ENCODE measurements at places on chromosomes 1 and 21.

DNA sequence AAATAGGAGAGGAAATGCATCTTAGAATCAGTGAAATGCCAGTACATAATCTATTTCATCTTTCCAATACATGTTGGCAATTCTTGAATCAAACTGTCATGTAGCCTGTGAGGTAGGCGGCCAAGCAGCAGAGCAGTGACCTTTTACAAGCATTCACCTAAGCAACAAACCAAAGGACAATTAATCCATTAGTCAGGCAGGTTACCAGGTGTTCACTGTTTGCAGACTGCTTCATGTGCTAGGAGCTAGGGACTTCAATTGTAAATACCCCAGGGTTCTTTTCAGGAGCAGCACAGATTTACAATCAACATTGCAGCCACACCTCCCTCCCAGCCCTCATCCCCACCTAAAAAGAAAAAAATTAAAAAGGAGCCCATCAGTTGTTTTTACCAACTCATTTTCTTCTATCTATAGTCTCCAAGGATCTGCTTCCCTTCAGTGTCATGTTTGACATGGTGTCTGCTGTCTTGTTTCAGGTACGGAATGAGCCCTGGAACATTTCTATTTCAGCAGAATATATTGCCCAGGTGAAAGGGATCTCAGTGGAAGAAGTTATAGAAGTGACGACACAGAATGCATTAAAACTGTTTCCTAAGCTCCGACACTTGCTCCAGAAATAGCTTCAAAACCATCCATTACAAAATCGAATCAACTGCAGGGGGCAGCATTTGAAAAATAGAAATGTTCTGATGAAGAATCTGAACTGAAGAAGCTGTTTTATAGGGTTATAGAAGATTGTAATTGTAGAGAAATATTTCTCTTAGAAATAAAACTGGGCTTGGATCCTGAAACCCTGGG lies 23.0 kb downstream of the TATDN3 start:
- peaks cover 7% of the 10 kb centered on the region for H3K4me1 ChIP-seq
- peaks cover 5% of the 10 kb centered on the region for H3K36me3 ChIP-seq
- no peak overlapping the region for H3K27ac ChIP-seq
- DNase-seq: no peak
- H3K4me3 ChIP-seq: no peak overlapping the region

DNA sequence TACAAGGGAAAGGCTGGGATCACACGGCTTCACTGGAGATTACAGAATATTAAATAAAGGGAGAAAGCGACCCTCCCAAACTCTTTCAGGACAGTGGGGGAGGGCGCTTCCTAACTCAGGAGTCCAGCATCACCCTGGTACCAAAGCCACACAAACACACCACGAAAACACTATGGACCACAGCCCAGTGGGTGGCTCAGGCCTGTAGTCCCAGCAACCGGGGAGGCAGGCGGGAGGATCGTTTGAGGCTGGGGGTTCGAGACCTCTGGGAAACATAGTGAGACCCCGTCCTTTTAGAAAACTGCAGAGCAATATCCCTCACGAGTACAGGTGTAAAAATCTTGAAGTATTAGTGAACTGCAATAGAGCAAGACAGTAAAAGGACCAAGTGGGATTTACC lies 16.0 kb downstream of the TRIM11 start:
- no peaks in the 10 kb centered on the region for H3K36me3 ChIP-seq
- no peaks in the 10 kb centered on the region for H3K27me3 ChIP-seq
- no peak overlapping the region for H3K4me3 ChIP-seq
- no peak overlapping the region for H3K27ac ChIP-seq
- H3K4me1 ChIP-seq: no peaks in the 10 kb centered on the region
- DNase-seq: no peak

- H3K4me1 ChIP-seq: peaks cover 6% of the 10 kb centered on the region
- no peak overlapping the region for H3K27ac ChIP-seq
- no peaks in the 10 kb centered on the region for H3K36me3 ChIP-seq
- no peaks in the 10 kb centered on the region for H3K27me3 ChIP-seq
- DNase-seq: no peak
- H3K4me3 ChIP-seq: no peak overlapping the region
Measured at GRCh38 chr1:3510136-3510955, 55.9 kb downstream of the ARHGEF16 start.

GRCh38 chr1:42924851-42925760 lies 33.6 kb downstream of the SLC2A1 start:
- DNase-seq: no peak
- H3K27ac ChIP-seq: peak overlapping the region; percentile 95
- H3K36me3 ChIP-seq: peaks cover 13% of the 10 kb centered on the region
- peaks cover 33% of the 10 kb centered on the region for H3K4me1 ChIP-seq

- H3K27ac ChIP-seq: no peak overlapping the region
- no peaks in the 10 kb centered on the region for H3K27me3 ChIP-seq
- H3K36me3 ChIP-seq: no peaks in the 10 kb centered on the region
- no peak overlapping the region for H3K4me3 ChIP-seq
- DNase-seq: no peak
- peaks cover 3% of the 10 kb centered on the region for H3K4me1 ChIP-seq
Measured at GRCh38 chr1:223616586-223616985, 48.9 kb downstream of the CAPN8 start.

DNA sequence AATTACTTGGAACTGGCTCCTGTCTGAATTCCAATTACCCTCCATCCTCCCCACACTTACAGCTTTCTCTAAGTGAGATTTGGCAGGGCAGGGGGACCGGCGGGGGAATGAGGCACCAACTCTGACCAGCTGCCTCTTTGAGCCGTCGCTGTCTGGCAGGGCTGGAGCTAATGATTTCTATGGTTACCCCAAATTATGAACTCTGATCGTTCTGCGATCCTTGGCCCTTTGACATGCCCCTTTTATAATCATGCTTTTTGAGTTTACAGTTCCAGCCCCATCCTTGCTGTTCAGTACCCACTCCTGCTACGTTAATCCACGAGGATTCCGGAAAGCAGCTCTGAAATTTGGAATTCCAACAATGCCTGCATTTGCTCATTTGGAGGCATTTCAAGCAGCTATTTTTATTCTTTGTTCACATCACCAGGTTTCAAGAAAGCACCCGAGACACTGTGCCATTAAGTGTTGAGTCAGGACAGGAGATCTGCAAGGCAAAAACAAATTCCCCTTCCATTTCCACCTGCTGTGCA lies 54.6 kb upstream of the LBR start:
- peaks cover 15% of the 10 kb centered on the region for H3K4me1 ChIP-seq
- H3K27me3 ChIP-seq: peaks cover 18% of the 10 kb centered on the region
- DNase-seq: no peak
- no peak overlapping the region for H3K27ac ChIP-seq
- H3K36me3 ChIP-seq: no peaks in the 10 kb centered on the region

DNA sequence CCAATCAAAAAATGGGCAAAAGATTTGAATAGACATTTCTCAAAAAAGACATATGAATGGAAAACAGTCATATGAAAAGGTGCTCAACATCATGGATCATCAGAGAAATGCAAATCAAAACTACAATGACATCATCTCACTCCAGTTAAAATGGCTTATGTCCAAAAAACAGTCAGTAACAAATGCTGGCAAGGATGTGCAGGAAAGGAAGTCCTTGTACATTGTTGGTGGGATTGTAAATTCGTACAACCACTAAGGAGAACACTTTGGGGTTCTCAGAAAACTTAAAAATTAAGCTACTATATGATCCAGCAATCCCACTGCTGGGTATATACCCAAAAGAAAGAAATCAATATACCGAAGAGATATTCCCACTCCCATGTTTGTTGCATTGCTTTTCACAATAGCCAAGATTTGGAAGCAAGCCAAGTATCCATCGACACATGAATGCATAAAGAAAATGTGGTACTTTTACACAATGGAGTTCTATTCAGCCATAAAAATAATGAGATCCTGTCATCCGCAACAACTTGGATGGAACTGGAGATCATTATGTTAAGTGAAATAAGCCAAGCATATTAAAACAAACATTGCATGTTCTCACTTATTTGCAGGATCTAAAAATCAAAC lies 17.9 kb downstream of the GBP5 start:
- no peak overlapping the region for H3K27ac ChIP-seq
- H3K4me1 ChIP-seq: peaks cover 21% of the 10 kb centered on the region
- no peak for DNase-seq
- H3K27me3 ChIP-seq: no peaks in the 10 kb centered on the region
- no peak overlapping the region for H3K4me3 ChIP-seq

DNA sequence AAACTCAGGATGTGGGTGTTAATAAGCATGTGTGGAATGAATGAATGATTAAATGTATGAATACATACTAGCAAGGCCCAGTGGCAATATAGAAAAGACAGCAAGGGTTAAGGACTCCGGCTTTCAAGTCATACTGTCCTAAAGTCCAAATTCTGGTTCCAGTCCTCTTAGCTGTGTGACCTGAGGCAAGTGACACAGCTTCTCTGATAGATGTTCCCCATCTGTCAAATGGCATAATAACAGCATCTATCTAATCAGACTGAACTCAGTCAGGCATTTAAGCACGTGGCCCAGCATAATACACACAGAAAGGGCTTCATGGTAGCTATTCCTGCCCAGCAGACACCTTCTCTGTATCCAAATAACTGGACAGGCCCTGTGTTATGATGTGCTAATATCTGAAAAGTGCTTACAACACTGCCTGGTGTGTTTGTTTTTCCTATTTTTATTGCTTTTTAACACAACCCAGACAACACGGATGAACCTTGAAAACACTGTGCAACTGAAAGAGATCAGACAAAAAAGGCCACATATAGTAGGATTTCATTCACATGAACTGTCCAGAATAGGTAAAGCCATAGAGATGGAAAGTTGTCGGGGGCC lies 12.4 kb downstream of the ASAP3 start:
- H3K4me3 ChIP-seq: no peak overlapping the region
- H3K36me3 ChIP-seq: peaks cover 5% of the 10 kb centered on the region
- peaks cover 4% of the 10 kb centered on the region for H3K4me1 ChIP-seq
- H3K27ac ChIP-seq: no peak overlapping the region
- peaks cover 10% of the 10 kb centered on the region for H3K27me3 ChIP-seq
- DNase-seq: no peak

GRCh38 chr1:195439661-195440060 lies 1168.6 kb downstream of the KCNT2 start:
- no peaks in the 10 kb centered on the region for H3K4me1 ChIP-seq
- no peak overlapping the region for H3K4me3 ChIP-seq
- DNase-seq: no peak
- no peak overlapping the region for H3K27ac ChIP-seq

- DNase-seq: no peak
- no peak overlapping the region for H3K27ac ChIP-seq
- H3K4me3 ChIP-seq: no peak overlapping the region
- no peaks in the 10 kb centered on the region for H3K27me3 ChIP-seq
- H3K36me3 ChIP-seq: no peaks in the 10 kb centered on the region
Measured at GRCh38 chr1:191697556-191697955, 460.7 kb upstream of the RGS18 start.

GRCh38 chr1:231037585-231038517 lies 2.2 kb downstream of the FAM89A start:
- DNase-seq: no peak
- peaks cover 13% of the 10 kb centered on the region for H3K4me1 ChIP-seq
- H3K4me3 ChIP-seq: peak overlapping the region; percentile 80

DNA sequence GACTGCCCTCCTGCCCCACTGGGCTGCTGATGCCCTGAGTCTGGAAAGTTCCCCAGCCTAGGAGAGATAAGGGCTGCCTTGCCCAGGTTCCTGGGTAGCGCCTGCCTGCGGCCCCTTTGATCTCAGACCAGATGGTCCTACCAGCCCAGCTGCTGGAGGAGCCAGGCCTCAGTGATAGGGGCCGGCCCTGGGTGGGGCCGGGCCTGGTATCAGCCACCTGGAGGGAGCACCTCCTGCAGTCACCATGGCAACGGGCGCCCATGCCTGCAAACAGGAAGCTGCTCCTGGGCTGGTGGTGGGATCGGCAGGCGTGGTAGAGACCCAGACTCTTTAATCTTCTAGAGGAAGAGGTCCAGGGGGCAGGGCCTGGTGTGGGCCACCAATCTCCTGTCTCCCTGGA lies 119.7 kb upstream of the WNT4 start:
- no peak for DNase-seq
- H3K27ac ChIP-seq: no peak overlapping the region
- no peak overlapping the region for H3K4me3 ChIP-seq
- H3K36me3 ChIP-seq: peaks cover 5% of the 10 kb centered on the region
- H3K4me1 ChIP-seq: peaks cover 11% of the 10 kb centered on the region
- peaks cover 56% of the 10 kb centered on the region for H3K27me3 ChIP-seq

- no peak overlapping the region for H3K4me3 ChIP-seq
- no peaks in the 10 kb centered on the region for H3K27me3 ChIP-seq
- H3K36me3 ChIP-seq: peaks cover 4% of the 10 kb centered on the region
- H3K27ac ChIP-seq: peak overlapping the region; percentile 87
- no peak for DNase-seq
- H3K4me1 ChIP-seq: peaks cover 31% of the 10 kb centered on the region
Measured at GRCh38 chr1:203769505-203770343, 4.7 kb downstream of the LAX1 start.

DNA sequence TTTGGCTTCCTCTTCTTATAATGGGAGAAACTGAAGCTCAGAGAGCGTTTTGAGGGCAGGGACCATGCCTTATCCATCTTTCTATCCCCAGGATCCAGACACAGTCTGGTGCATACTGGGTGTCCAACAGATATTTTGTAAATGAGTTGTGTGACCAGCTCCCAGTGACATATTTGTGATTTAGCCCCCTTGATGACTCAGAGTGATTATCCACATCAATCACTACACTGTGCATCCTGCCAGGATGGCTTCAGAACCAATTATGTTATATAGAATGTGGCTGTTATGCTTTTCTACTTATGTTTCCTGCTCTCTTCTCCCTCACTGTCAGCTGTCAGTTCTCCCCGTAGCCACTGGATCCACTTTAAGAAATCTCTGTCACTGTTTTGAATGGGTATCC lies 11.3 kb downstream of the OLFML3 start:
- H3K27me3 ChIP-seq: no peaks in the 10 kb centered on the region
- DNase-seq: no peak
- no peaks in the 10 kb centered on the region for H3K4me1 ChIP-seq
- no peak overlapping the region for H3K27ac ChIP-seq

DNA sequence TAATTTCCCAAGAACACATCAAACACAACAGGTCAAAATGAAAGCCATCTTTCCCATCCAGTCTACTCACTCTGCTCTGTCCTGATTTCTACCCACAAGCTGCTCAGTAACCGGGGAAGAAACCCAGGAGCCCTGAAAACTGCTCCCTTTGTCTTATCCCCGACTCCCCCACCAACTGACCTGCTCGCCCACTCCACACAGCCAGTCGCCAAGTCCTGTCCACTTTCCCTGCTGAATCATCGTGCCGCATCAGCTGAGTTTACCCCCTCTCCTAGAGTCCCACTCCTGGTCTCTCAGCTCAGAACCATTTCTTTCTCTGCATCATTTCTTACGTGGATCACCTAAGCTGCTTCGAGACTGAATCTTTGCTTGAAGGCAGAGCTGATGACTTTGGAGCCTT lies 11.2 kb upstream of the RCAN1 start:
- H3K36me3 ChIP-seq: peaks cover 12% of the 10 kb centered on the region
- no peak for DNase-seq
- no peaks in the 10 kb centered on the region for H3K4me1 ChIP-seq
- H3K4me3 ChIP-seq: no peak overlapping the region
- H3K27me3 ChIP-seq: peaks cover 52% of the 10 kb centered on the region

DNA sequence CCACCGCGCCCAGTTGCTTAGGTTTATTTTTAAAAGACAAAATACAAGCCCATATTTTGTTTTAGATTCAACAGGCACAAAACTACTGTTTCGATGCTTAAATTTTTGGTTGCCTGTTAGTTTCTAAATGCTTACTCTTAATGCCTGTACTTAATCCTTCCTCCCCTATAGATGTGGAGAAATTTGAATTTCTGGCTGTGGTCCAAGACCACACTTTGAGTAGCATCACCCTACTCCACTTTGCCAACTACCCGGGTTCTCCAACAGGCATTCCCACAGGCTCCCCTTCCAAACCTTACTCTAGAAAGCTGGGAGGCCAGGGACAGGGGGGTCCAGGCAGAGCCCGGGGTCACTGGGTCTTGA lies 20.0 kb downstream of the LACTBL1 start:
- DNase-seq: no peak
- H3K4me3 ChIP-seq: no peak overlapping the region
- no peaks in the 10 kb centered on the region for H3K36me3 ChIP-seq
- H3K27me3 ChIP-seq: peaks cover 54% of the 10 kb centered on the region
- no peaks in the 10 kb centered on the region for H3K4me1 ChIP-seq
- H3K27ac ChIP-seq: no peak overlapping the region

All from T-helper 17 cell (primary cell).